ENCODE measurements at places on chromosomes 16 and 17. TPM values are rescaled to one million over a fixed set of nuclear protein-coding genes. Genes with fewer than 3 reads are reported as not detected.

The CCL2 gene
- total RNA-seq: not detected

The RAB26 gene
- 44.9 TPM for total RNA-seq

- DNase-seq: no peak
Observed at GRCh38 chr16:67942200-67942509, 1.8 kb downstream of the LCAT start.

DNA sequence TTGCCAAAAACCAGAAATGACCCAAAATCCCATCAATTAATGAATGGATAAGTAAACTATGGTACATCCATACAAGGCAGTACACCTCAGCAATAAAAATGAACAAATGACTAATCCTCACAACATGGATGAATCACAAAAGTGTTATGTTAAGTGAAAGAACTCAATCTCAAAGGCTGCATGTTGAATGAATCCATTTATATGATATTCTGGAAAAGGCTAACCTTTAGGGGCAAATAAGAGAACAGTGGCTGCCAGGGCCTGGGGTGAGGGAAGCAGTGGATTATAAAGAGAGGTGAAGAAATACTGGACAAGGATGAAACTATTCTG, 46.1 kb upstream of the MSI2 start:
- DNase-seq: peak; percentile 70

The RAP1GAP2 gene
- total RNA-seq: 54.6 TPM

DNA sequence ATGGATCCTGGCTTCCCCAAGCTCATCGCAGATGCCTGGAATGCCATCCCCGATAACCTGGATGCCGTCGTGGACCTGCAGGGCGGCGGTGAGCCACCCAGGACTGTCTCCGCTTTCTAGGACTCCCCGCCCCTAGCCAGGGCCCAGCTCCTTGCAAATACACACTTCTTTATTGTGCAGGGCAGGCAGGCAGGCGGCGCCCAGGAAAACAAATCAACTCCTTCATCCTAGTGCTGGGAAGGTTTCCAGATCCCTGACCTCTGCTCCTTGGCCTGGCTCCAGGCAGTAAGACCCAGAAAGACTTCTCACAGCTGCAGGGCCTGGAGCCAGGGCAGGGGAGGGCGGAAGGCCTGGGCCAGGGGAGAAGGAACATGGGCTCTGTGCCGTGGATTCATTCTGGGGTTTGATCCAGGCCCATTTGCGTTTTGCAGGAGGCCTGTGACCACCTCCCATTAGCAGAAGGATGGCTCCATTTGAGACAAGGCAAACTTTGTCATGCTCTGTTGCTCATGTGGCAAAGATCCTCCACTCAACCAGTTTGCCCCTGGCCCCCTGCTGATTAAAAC, 6.0 kb upstream of the LPCAT2 start:
- DNase-seq: peak; percentile 40

GRCh38 chr16:56950881-56951771, 10.6 kb upstream of the CETP start:
- no peak for DNase-seq
